ENCODE measurements at places on chromosomes 2 and 18. TPM values are rescaled to one million over a fixed set of nuclear protein-coding genes. Genes with fewer than 3 reads are reported as not detected.

DNA sequence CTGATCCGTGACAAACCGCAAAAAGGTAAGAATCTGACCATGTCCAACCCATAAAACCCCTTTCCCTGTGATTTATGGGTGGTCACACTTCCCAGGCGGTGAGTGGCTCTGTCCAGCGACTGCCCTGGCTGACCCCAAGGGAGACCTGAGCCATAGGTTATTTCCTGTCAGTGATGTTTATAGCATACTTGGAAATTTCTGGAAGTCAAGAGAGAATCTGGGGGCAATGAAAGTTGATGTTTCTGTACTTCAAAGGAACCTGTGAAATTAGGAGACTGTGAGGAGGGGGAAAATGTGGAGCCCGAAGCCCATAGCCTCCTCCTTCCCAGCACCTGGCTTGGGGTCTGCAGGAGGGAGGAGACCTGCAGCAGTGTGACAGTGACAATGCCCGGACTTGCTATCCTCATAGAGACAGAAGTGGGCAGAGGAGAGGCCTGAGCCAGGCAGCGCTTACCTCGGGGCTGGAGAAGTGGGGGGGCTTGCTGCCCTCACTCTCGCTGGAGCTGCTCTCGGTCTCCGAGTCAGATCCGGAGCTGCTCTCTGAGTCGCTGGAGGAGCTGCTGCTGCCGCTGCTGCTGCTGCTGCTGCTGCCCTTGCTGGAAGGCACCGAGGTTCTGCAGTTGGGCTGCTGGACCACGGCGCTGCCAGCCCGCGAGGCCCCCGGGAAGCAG, 111.3 kb upstream of the REV1 start:
- no peak for DNase-seq

DNA sequence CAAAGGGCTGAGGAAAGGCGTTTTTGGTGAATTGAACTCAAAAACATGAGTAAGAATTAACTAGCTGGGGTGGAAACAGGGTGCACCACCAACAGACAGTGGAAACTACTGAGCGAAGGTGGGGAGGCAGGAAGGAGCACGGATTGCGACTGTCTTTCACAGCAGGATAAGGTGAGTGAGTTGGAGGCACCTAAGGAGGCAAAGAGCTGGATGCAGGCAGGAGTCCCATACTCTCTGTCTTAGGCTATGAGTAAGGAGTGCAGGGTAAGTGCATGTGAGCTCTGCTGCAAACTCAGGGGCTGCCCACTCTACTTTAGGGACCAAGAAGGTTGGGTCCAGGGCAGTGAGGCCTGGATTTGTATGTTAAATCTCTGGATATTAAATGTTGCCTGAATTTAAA, 333.1 kb upstream of the ZNF521 start:
- DNase-seq = no peak

DNA sequence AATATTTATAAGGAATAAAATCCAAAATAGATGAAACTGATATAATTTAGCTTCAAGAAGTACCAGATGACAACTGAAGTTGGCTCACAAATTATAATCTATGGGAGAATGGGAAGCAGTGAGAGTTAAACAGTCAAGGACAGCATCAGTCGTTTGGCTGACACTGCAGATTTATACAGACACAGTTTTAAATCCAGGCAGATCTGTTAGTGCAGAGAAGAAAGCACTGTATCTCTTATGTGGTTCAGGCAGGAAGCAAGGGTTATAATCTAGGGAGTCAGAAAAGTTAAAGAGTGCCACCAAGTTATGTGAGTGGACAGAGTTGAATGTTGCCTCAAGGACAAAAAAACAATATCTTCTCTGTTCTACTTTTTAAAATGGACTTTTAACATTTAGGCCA, 880.2 kb downstream of the TSN start:
- no peak for DNase-seq

GRCh38 chr2:182015334-182016109, 29.9 kb downstream of the PPP1R1C start:
- DNase-seq = no peak

GRCh38 chr2:131063501-131064283, 29.6 kb downstream of the FAM168B start:
- DNase-seq = no peak

GRCh38 chr2:180254872-180255271, 247.8 kb upstream of the CWC22 start:
- no peak for DNase-seq

- no peak for DNase-seq
Observed at GRCh38 chr2:218709908-218710307, 727 bp upstream of the TTLL4 start.

GRCh38 chr2:148528356-148529064, 116.0 kb upstream of the EPC2 start:
- DNase-seq = no peak

DNA sequence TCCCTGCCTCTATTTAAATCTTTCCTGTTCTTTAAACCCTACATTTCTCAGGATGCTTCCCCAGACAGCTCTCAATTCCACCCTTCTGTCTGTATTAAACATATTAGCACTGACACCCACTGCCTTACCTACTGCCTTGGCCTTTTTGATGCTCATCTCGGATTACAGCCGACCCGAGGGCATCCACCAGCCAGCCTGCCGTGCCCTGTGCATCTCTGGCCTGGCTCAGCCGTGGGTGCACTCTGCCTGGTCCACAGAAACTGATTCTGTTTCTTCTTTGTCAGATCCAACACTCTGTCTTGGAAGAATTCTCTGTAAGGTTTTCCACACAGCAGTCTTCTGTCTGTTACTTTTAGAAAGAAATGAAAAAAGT, 27.2 kb downstream of the TANC1 start:
- DNase-seq = no peak

DNA sequence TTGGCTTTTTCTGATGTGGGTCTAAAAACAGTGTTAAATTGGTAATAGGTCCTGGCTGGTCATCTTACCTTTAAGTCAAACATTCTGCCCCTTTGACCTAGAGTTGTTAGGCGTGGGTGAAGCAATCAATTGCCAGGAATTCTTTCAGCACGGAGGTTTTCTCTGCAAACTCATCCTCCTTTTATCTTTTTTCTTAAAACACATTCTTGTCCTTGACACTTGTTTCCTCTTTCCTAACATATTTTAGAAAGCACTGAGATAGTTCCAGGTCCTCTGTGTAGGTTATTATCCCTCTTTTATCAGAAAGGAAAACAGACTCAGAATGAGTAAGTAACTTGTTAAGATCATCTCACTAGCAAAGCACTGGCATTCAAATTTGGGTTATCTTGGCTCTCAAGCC, 18.6 kb upstream of the AP1S3 start:
- no peak for DNase-seq

DNA sequence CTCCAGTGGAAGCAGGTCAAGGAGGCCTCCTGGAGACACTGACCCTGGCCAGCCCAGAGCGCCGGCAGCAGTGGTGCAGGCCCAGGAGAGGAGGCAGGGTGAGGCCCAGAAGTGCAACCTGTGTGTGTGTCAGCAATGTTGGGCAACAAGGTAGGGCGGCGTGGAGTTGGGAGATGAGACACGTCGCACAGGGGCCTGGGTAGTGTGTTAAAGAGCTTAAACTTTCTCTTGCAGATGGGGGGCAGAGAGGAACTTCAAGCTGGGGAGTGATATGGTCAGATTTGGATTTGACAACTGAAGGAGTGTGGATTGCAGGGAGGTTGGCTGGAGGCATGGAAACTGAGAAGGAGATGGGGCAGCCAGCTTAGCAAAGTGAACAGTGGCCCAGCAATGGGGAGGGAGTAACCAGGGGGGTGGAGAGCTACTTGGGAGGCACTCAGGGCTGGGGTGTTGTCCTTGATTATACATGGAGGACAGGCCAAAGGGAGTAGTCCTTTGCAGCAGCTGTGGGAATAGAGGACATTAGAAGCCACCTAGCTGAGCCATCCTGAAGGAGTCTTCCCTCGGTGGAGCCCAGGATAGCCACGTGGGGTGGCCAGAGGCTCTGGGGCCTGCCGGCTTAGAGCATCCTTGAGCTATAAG, 278.6 kb upstream of the HS6ST1 start:
- DNase-seq = no peak

DNA sequence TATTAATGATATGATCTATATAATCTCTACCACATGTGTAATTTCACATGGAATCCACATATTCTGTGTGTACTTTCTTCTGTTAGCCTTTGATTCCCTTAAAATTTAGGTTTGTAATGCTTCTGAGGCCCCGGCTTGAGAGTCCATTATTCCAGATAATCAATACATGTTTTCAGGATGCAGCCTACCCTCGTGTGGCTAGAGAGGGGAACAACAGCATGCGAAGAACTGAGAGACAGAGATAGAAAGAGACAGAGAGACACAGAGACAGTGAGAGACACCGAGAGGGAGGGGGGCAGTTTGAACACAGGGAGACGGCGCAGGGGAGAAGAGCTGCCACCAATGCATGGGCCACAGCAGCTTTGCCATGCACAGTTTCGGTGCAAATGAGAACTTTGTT, 185.4 kb downstream of the SNTG2 start:
- DNase-seq = no peak

DNA sequence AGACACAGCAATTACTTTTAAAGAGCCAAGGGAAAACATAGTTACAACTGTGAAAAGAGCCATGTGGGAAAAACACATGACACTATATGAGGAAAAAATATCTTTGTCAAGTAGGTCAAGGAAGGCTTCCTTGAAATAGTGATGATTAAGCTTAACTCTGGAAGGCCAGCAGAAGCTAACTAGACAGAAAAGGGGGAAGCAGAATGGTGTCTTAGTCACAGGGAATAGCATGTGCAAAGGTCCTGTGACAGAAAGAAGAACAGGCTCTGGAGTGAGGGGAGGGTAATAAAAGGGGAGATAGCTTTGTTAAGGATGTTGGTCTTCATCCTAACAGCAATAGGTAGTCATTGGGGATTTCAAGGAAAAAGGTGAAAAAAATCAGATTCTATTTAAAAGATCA, 64.0 kb downstream of the ARHGAP25 start:
- DNase-seq = no peak

GRCh38 chr2:236638707-236639106, 69.1 kb downstream of the ACKR3 start:
- DNase-seq = no peak

- DNase-seq = no peak
Observed at GRCh38 chr2:191316246-191316994, 71.2 kb downstream of the MYO1B start.

DNA sequence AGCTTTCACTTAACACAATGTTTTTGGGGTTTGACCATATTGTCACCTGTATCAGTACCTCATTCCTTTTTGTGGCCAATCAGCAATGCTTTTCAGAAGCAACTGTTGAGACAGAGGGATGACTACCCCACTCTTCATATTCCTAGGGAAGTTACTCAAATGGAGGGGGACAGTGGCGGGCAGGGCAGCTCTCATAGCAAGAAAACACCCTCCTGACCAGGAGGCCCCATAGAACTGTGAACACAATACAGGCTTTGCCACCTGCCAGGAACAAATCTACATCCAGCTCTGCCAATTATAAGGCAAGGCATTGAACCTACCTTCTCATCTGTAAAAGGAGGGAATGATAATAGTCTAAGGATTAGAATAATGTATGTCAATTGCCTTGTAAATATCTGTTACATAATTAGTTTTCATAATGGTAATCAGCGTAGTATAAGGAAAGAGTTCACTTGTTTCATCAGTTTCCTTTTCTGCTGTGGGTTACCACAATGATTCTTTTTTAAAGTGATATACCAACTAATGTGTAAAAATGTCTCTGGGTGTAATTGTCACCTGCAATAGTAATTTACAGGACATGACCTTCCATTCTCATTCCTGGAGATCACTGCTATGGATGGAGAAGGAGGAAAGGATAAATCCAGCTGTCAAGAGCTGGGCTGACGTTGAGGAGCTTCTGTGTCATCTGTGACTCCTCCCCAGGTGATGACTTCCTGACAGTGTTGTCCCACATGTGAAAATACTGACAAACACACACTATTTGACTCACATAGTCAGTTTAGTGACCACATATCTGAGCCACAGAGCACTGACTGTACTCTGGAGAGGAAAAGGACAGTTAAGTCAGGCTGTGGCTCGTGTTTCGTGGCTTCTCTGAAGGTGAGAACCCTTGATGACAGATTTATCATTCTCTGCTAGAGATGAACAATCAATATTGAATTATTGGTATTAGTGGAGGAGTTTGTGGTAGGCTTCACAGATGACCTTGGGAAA, 13.5 kb downstream of the ALPK2 start:
- DNase-seq = no peak

GRCh38 chr2:237474442-237474911, 12.6 kb upstream of the MLPH start:
- DNase-seq = no peak

GRCh38 chr2:209872675-209873074, 101.0 kb downstream of the UNC80 start:
- DNase-seq = peak; percentile 20

DNA sequence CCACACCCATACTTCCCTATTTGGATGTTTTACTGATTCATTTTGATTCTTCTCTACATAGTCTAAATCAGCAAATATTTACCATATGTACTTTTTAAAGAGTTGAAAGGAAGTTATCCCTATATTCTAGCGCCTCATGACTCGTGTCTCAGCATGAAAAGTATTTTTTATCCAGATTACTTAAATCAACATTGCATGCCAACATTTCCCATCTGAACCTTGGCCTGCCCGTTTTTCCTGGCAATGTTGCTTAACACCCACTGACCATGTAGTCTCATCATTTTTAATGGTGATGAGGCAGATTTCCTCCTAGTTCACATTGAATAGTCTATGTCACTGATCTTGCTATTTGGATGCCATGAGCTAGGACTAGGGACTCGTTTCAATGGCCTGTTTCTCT, 13.2 kb upstream of the SCYGR5 start:
- DNase-seq = no peak

DNA sequence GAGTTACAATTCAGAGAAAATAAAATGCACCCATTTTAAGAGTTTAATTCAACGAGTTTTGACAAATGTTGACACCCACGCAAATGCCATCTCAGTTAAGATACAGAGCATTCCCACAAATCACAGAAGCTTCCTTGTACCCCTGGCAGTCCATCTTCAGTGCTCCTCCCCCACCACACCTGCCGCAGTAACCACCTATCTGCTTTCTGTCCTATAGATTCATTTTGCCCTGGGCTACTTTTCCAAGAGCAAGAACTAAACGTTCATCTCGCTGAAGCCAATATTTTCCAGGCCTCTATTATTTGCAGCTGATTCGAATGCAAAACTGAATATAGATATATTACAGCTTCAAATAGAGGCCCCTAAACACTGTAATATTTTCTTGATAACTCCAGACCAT, 13.4 kb upstream of the HPCAL1 start:
- no peak for DNase-seq

DNA sequence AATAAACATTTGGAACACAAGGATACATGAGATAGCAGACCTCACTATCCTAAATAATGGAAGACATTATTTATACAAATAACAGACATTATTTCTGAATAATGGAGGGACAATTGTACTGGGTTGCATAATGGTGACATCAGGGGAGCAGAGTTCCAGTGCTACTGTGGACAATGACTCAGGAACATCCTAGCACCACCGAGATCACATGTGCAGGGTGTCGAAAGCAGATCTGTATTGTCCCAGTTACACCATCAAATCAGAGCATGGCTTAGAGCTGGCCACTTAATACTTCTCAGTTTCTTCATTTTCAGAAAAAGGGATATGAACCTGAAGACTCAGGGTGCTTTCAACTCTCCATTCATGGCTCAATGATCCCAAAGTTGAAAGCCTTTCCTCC, 249.1 kb upstream of the RBMS1 start:
- no peak for DNase-seq

KCNJ13 gene
- total RNA-seq = 3.0 TPM

ASB18 gene
- total RNA-seq = not detected

L3MBTL4 gene
- 16.1 TPM for total RNA-seq

SULT6B1 gene
- not detected for total RNA-seq

GNLY gene
- total RNA-seq = 0.95 TPM

VWC2L gene
- not detected for total RNA-seq

EVX2 gene
- not detected for total RNA-seq

CPO gene
- 0.23 TPM for total RNA-seq

PPM1B gene
- total RNA-seq = 47.2 TPM

All from mucosa of gallbladder (tissue), 1 donor.